Motor neuron (in vitro differentiated cells): ENCODE measurements at places on chromosomes 5 and 9. TPM values are rescaled to one million over a fixed set of nuclear protein-coding genes. Genes with fewer than 3 reads are reported as not detected.

DNA sequence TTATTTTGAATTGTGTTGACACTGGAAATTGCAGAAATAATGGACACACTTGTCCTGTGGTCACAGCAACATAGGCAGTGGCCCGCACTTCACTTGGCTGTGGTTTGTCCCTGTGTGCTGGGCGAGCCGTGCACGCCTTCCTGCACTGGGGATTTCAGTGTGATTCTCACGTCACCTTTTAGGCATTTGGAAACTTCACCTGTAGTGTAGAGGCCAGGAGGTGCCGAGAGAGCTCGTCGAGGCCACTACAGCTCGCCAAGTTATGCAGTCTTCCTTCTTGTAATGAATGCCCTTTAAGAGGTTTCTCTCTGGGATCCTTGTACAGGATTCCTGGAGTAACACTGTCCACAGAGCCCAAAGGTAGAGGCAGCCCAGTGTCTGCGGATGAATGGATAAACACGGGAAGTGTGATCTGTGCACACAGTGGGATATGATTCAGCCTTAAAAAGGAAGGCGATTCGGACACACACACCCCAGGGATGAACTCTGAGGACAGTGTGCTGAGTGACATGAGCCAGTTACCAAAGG, 14.7 kb downstream of the TRAF2 start:
- ATAC-seq: no peak

Gene NUP155
- 25.8 and 29.1 TPM in 2 replicates for total RNA-seq

Gene ADAMTS2
- 0.38 and 0.55 TPM in 2 replicates for total RNA-seq

- no peak for ATAC-seq
Measured at GRCh38 chr5:158801268-158801667, 298.4 kb downstream of the EBF1 start.

Gene CFAP157
- 1.5 and 2.2 TPM in 2 replicates for total RNA-seq

Gene SLC24A2
- 2.2 and 2.3 TPM in 2 replicates for total RNA-seq

- ATAC-seq: no peak
Measured at GRCh38 chr9:22990349-22990748, 543.7 kb downstream of the DMRTA1 start.

Gene CACFD1
- total RNA-seq: 24.1 and 24.7 TPM in 2 replicates

Gene LOX
- 7.7 and 8.3 TPM in 2 replicates for total RNA-seq

GRCh38 chr5:84281383-84281782, 103.3 kb downstream of the EDIL3 start:
- no peak for ATAC-seq

DNA sequence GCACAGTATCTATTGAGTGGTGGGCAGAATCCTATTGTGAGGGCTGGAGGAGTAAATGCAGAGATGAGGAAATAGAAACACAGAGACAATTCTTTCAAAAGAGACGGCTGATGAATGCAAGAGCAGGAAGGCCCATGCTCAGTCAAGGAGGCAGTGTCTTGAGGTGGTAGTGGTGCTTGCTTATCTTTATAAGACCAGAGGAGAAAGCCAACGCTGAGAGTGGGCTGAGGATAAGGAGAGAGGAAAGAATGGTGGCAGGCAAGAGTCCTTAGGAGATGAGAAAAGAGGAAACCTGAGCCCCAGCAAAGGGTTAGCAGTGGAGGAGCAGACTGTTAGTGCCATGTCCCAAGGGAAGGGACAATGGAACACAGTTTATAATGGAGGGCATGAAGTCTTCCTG, 86.0 kb downstream of the SNCAIP start:
- ATAC-seq: no peak

Gene SPATA6L
- total RNA-seq: 1.7 and 2.0 TPM in 2 replicates

Gene TRIM32
- 17.8 and 18.2 TPM in 2 replicates for total RNA-seq

GRCh38 chr9:21326526-21327139, 8.6 kb downstream of the KLHL9 start:
- peak; percentile 33 for ATAC-seq

- peak; percentile 88 for ATAC-seq
Measured at GRCh38 chr9:83714329-83714728, 6.6 kb upstream of the UBQLN1 start.

DNA sequence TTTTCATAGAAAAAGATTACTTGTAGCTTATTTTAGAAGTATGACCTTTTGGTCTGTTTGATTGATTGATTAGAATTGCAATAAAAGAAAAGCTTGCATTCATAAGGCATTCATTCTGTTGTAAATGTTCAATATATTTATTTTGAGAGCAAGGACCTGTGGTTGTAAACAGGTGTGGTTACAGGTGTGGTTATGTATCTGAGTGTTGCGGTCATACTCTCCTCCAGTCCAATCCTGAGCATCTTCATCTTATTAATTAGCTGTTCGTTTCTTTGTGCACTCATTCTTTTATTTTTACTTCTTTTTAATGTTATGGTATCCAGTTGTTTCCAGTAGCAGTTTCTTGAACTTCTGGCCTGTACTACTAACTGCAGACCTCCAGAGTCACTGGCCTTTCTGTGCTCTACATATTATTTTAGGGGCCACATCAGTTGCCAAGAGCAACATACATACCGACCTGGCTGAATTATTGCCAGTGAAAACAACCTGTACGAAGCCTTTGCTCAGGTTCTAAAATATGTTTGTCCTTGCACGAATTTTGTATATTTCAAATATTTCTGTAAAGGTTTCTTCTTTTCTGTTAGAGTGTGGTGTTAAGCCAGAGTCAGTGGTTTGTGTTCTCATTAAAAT, 128.7 kb downstream of the CDC42SE2 start:
- ATAC-seq: no peak

DNA sequence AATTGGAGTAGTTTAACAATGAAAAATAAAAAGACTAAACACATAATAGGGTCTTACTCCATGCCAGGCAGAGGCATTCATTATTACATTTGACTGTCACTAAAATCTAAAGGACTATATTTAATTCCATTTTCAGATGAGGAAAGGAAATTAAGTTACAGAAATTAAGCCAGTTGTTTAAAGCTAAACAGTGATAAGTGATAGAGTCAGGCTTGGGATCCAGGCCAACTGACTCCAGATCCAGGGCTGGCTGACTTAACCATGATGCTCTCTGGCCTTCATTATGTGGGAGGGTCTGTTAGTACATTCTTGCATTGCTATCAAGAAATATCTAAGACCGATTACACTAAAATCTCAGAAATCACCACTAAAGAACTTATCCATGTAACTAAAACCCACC, 107.2 kb downstream of the ARHGEF28 start:
- ATAC-seq: no peak

GRCh38 chr9:35791297-35791921, at the start of gene NPR2:
NPR2 (plus strand) TSS chr9:35791591; CDS start chr9:35792409, 818 bp downstream.
- ATAC-seq: peak; percentile 73

DNA sequence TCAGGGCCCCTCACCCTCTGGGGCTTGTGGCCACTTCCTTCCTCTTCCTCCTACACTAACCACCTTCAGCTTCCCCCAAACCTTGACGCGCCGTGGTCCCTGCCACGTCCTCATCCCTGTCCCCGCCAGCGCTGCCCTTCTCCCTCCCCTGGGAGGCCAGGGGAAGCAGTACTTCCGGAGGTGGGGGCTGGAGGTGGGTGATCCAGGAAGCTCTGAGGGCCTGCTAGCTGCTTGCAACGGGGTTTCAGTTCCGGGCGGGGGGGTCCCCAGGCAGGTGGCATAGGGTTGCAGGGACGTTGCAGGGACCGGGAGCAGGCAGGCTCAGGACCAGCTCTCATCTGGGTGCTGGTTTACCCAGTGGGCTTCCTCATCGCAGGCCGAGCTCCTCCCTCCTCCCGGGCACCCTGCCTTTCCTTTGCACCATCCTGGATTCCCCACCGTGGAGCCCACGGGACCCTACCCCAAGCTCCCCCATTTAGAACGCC, 70.0 kb downstream of the RXRA start:
- ATAC-seq: no peak

Gene SHISAL2B
- total RNA-seq: not detected in 2 replicates

- no peak for ATAC-seq
Measured at GRCh38 chr5:150079909-150080461, 6.4 kb downstream of the CSF1R start.

Gene IFNB1
- 0.41 TPM in 1 of 2 replicates, not detected in the other for total RNA-seq

DNA sequence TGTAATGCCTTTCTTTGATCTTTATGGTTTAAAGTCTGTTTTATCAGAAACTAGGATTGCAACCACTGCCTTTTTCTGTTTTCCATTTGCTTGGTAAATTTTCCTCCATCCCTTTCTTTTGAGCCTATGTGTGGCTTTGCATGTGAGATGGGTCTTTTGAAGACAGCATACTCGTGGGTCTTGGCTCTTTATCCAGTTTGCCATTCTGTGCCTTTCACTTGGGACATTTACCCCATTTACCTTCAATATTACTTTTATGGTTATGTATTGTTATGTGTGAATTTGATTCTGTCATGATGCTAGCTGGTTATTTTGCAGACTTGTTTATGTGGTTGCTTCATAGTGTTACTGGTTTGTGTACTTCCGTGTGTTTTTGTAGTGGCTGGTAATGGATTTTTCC, 59.2 kb downstream of the YTHDC2 start:
- no peak for ATAC-seq

- no peak for ATAC-seq
Measured at GRCh38 chr5:75521195-75521594, 9.5 kb downstream of the POLK start.

GRCh38 chr5:154627698-154628678, 127.2 kb upstream of the LARP1 start:
- ATAC-seq: peak; percentile 93

Gene GPRIN1
- total RNA-seq: 2.2 and 3.4 TPM in 2 replicates

GRCh38 chr5:110034056-110034600, 344.4 kb downstream of the MAN2A1 start:
- ATAC-seq: no peak

Gene CER1
- total RNA-seq: 0.31 and 0.62 TPM in 2 replicates

Gene ENTPD2
- 0.18 and 0.41 TPM in 2 replicates for total RNA-seq

Gene PHF24
- 0.15 and 0.32 TPM in 2 replicates for total RNA-seq

GRCh38 chr5:157744051-157745011, 819 bp downstream of the LSM11 start:
- ATAC-seq: peak; percentile 54

Gene FIBCD1
- 0.40 and 1.2 TPM in 2 replicates for total RNA-seq

GRCh38 chr5:140647042-140647419, 399 bp downstream of the NDUFA2 start:
- peak; percentile 20 for ATAC-seq

Gene DRD1
- 7.8 and 8.0 TPM in 2 replicates for total RNA-seq

Gene NACC2
- total RNA-seq: 43.0 and 43.6 TPM in 2 replicates

Gene DIRAS2
- total RNA-seq: 23.7 and 26.1 TPM in 2 replicates

Gene FBXW5
- total RNA-seq: 70.4 and 77.6 TPM in 2 replicates

DNA sequence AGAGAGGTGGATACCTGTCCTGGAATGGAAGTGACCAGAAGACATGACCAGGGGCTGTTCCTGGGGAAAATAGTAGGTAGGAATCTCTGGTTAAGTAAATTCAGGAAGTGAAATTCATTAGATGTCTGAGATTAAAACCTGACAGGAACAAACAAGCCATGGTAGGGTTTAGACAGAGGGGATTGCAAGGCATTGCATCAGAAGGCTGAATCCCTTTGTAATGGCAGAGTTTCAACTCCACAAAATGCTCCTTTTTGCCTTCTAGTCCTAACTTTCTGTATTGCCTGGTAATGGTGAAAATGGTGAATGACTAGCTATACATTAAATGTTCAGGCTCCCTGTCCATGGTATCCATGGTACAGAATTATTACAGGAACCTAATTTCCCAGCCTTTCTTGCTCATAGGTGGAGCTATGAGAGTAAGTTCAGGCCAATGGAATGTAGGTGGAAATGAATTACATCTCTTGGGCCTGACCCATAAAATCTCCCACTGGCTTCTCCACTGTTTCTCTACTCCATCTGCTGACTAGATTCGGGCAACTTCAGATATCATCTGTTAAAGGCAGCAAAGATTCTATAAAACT, 113.4 kb upstream of the CNTLN start:
- ATAC-seq: no peak
